ENCODE measurements at places on chromosomes 11 and 22.

- H3K4me3 ChIP-seq, result peak overlapping the region; percentile 50
- H3K27me3 ChIP-seq, result no peaks in the 10 kb centered on the region
- DNase-seq, result no peak
- H3K4me1 ChIP-seq, result peaks cover 25% of the 10 kb centered on the region
- peak overlapping the region; percentile 91 for H3K27ac ChIP-seq
- H3K36me3 ChIP-seq, result no peaks in the 10 kb centered on the region
Observed at GRCh38 chr22:50581950-50582492, 628 bp downstream of the CHKB start.

DNA sequence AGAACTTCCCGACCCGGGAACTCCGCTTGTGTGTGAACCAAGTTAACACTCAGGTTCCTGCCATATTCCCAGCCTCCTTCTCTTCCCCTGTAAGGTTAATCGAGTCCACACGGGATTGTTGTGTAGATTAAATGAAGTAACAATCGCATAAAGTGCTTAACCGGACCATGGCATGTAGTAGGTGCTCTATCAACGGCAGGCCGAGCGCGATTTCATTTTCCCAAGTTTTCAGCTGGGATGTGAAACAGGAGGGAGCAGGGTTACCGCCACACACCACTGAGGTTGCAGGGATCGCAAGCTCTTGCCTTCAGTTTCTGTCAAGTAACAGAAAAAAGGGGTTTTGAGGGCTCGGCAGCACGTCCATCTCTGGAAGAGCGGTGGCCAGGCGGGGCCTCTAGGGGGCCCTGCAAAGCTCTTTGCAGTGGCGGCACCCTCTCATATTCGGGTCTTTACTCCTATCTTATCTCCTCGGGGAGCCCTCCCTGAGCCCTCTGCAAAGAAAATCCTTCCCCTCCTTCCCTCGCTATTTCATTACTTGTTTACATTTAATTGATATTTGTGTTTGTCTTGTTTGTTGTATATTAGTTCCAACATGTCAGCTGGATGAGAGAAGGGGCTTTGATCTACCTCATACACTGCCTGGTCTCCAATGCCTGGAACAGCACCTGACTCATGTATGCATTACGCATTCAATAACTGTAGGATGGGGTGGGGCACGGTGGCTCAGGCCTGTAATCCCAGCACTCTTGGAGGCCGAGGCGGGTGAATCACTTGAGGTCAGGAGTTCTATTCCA lies 816 bp upstream of the PLEKHA7 start:
- no peak overlapping the region for H3K27ac ChIP-seq
- peak; percentile 56 for DNase-seq
- no peaks in the 10 kb centered on the region for H3K36me3 ChIP-seq
- no peaks in the 10 kb centered on the region for H3K4me1 ChIP-seq
- peak overlapping the region; percentile 79 for H3K4me3 ChIP-seq

DNA sequence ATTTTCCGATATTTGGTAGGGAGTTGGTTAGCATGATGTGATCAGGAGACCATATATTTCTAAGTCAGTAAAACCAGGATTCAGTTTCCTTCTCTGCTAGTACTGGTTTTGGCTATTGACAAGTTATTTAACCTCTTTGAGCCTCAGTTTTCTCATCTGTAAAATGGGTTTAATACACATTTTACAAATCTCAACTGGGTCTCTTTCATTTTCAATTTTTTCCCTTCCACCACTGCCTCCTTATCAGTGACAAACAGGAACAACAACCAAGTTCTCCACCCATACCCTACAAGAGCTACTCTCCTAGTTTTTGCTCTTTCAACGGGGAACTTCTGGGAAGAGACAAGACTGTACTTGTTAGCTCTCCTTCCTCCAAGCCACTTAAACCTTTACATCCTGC lies 6.2 kb upstream of the APLP2 start:
- H3K4me1 ChIP-seq, result no peaks in the 10 kb centered on the region
- H3K27ac ChIP-seq, result no peak overlapping the region
- no peak overlapping the region for H3K4me3 ChIP-seq

DNA sequence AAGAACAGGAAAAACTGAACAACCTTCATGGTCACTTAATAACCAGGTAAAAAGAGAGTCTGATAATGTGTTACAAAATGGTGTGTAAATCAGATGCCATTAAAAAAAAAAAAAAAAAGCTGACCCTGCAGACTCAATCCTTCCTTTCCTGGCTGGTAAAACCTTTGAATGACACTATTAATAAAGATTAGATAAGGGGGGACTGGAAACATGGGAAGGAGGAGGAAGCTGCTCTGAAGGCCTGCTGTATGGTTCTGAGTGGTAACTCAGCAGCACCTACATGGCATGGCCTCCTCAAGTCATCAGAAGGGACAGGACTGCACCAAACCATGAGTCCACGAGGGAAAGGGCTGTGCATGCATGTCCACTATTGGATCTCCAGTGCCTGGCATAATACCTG lies 18.0 kb upstream of the SWAP70 start:
- no peaks in the 10 kb centered on the region for H3K4me1 ChIP-seq
- no peaks in the 10 kb centered on the region for H3K36me3 ChIP-seq
- no peak overlapping the region for H3K4me3 ChIP-seq
- H3K27me3 ChIP-seq, result no peaks in the 10 kb centered on the region
- DNase-seq, result no peak

DNA sequence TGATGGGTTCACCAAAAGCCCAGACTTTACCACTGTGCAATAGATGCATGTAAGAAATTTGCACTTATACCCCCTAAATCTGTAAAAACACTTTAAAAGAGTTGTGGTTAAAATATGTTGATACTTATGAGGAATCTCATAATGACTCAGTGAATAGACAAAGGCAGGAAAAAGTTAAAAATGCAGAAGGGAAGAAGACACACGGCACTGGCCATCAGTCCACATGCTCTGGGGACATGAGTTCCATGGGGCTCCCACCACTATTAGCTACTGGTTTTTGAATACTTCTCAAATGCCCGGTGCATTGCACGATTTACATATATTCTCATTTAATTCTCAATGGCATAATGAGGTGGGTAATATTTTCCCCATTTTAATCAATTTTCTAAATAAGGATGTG lies 59.3 kb upstream of the BLID start:
- no peaks in the 10 kb centered on the region for H3K4me1 ChIP-seq
- no peak overlapping the region for H3K4me3 ChIP-seq
- no peaks in the 10 kb centered on the region for H3K27me3 ChIP-seq
- no peak for DNase-seq
- no peak overlapping the region for H3K27ac ChIP-seq

DNA sequence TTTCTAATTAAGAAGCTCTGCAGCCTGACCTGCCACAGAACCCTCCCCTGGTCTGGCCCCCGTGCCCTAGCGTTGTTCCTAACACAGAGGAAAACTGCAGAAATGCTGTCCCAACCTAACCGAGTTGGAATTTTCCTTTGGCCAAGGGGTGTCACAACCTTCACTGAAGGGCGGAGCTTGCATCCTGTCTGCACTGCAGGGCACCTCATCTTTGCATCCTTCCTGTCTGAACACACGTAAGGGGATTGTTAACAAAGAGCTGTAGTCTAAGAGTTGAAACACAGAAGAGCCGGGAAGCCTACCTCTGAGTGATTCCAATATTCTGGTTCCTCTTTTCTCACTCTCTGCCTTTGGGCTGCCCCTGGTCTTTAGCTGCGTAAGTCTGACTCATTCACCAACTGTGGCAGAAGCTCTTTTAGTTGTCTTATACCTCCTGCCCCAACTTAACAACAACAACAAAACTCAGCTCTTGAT lies 1.6 kb downstream of the DIXDC1 start:
- peaks cover 40% of the 10 kb centered on the region for H3K4me1 ChIP-seq
- H3K27ac ChIP-seq, result peak overlapping the region; percentile 64
- no peak overlapping the region for H3K4me3 ChIP-seq
- peak; percentile 31 for DNase-seq
- no peaks in the 10 kb centered on the region for H3K36me3 ChIP-seq

DNA sequence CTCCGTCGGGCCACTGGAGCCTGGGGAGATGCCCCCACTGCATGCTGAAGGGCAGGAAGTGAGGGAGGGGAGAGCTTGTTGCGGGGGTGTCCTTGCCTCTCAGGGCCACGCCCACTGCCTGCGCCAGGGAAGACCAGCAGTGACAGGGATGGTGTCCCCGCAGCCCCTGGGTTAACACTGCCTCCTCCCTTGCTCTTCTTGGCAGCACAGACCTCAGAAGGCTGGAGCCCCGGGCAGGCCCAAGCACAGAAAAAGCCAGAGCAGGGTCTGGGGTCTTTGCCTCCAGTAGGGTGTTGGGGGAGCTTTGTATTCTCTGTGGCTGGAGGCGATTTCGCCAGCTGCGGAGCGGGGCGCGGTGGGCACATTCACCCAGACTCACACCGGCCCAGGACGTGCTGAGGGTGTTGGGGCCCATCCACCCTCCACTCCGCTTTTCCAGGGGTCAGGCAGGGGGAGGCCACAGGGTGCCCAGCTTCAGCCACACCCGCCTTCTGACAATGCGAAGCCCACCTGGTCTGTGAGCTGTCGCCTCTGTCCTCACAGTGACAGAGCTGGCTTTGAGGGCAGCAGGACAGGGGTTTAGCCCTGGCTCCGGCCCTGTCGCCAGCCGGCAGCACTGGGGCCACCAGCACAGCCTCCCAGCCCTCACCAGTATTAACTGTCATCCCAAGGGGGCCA lies 83.7 kb downstream of the CDKN1C start:
- no peak for DNase-seq
- peaks cover 6% of the 10 kb centered on the region for H3K4me1 ChIP-seq
- H3K27me3 ChIP-seq, result no peaks in the 10 kb centered on the region
- H3K27ac ChIP-seq, result no peak overlapping the region
- no peaks in the 10 kb centered on the region for H3K36me3 ChIP-seq

DNA sequence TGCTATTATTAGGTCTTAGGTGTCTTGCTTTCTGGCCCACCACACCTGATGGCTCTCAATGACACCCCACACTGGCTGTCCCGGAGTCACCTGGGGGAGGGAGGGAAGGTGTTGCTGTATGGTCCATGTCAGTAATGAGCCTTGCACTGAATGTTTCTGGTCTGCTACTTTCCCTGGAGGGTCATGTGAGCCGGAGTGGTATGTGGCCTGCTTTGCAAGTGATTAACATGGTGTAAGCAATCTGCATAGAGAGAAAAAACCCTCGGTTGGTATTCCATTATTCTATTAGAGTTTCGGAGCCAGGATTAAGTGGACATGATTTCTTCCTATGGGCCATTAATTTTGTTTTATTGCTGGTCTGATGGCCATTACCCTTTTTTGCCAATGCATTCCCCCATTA lies 63.9 kb downstream of the PKNOX2 start:
- H3K36me3 ChIP-seq, result no peaks in the 10 kb centered on the region
- no peaks in the 10 kb centered on the region for H3K27me3 ChIP-seq
- H3K4me3 ChIP-seq, result no peak overlapping the region
- no peaks in the 10 kb centered on the region for H3K4me1 ChIP-seq
- no peak overlapping the region for H3K27ac ChIP-seq

DNA sequence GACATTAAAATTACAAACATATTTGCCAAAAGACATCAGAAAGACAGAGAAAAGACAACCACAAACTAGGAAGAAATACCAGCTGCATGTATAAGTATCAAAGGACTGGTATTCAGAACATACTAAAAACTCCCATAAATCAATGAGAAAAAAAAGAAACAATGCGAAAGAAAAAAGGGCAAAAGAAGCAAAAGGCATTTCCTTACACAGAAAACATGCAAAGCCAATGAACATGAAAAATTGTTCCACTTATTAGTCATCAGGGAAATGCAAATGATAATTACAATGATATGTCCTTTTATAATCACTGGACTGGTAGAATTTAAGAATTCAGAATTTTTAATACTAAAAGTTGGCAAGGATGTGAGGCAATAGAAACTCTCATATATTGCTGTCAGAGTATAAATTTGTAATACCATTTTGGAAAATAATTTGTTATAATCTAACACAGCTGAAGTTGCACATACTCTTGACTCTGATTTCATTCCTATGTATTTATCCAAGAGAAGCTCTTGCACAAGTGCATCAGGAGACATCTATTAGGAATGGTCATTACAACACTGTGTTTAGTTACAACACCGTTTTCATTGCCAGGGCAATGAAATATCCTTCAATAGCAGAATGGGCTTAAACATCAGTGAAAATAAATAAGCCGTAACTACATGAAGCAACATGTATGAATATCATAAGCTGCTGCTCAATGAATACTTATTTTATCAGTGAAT lies 279.7 kb downstream of the SWAP70 start:
- DNase-seq, result no peak
- no peak overlapping the region for H3K27ac ChIP-seq
- no peaks in the 10 kb centered on the region for H3K4me1 ChIP-seq
- no peak overlapping the region for H3K4me3 ChIP-seq

DNA sequence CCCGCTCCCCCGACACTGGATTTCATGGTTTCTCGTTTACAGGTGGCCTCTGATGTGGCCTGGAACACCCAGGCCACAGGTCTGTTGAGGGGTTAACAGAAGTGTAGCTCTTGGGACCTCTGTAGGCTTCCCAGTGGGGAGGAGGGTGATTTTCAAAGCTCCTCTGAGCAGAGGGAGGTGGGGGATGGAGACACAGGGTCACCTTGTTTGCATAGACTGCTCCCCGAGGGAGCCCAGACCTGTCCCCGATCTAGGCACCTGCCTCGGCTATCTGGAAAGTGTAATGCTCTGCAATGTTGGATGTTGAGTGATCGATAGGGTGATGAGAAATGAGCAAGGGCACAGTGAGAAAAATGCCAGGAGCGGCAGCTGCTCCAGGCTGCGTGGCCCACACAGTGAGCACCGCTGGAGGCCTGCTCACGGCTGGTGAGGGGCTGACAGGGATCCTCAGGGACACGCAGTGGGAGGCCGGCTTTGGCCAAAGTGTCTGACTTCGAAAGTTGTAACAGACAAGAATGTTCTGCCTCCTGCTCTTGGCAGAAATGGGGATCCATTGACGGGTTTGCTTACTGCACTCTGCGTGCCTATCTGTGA lies 594.1 kb downstream of the BRD1 start:
- H3K4me1 ChIP-seq, result no peaks in the 10 kb centered on the region
- no peaks in the 10 kb centered on the region for H3K36me3 ChIP-seq
- no peaks in the 10 kb centered on the region for H3K27me3 ChIP-seq

- no peaks in the 10 kb centered on the region for H3K27me3 ChIP-seq
- H3K4me3 ChIP-seq, result no peak overlapping the region
- peak; percentile 65 for DNase-seq
- H3K27ac ChIP-seq, result no peak overlapping the region
- peaks cover 8% of the 10 kb centered on the region for H3K4me1 ChIP-seq
Observed at GRCh38 chr11:46489656-46490560, 98.3 kb upstream of the CHRM4 start.

DNA sequence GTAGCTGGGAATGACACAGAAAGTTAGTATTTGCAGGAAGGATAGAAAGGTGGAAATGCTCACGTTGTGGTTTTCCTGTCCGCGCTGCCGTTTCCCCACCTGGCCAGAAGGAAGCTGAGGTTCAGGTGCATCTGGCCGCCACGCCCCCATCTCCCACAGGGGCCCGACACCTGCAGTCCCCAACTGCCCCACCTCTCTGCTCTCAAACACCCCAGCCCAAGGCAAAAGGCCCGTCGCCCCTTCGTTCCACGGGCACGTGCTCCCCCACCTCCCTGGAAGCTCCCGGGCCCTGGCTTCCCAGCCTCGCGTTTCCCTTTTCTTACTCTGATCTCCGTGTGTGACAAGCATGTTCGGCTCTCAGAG lies 985.1 kb downstream of the BRD1 start:
- H3K4me3 ChIP-seq, result no peak overlapping the region
- no peaks in the 10 kb centered on the region for H3K36me3 ChIP-seq
- DNase-seq, result no peak
- no peaks in the 10 kb centered on the region for H3K27me3 ChIP-seq
- no peaks in the 10 kb centered on the region for H3K4me1 ChIP-seq

GRCh38 chr11:121654843-121655536 lies 202.2 kb upstream of the SORL1-AS1 start:
- peak overlapping the region; percentile 21 for H3K4me3 ChIP-seq
- H3K4me1 ChIP-seq, result peaks cover 17% of the 10 kb centered on the region
- no peak overlapping the region for H3K27ac ChIP-seq
- no peaks in the 10 kb centered on the region for H3K27me3 ChIP-seq

Data from cardiac muscle cell (in vitro differentiated cells and primary cell).